Stimulated activated CD4-positive, alpha-beta T cell treated with anti-CD3 and anti-CD28 coated beads, Interleukin-2, amount 100 ng/mL, for 48 hours (primary cell): ENCODE measurements at places on chromosomes 11 and 22.

DNA sequence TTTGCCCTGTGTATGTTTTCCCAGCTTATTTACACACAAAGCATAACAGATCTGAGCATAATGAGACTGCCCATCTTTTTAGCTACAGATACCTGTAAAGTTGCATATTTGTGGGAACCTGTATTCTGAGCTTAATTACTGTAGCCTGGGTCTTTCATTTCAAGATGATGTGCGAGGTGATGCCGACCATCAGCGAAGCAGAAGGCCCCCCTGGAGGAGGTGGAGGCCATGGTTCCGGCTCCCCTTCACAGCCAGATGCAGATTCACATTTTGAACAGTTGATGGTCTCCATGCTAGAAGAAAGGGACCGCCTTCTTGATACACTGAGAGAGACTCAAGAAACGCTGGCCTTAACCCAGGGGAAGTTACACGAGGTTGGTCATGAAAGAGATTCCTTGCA lies 1.5 kb downstream of the PPFIA1 start:
- DNase-seq = no peak

DNA sequence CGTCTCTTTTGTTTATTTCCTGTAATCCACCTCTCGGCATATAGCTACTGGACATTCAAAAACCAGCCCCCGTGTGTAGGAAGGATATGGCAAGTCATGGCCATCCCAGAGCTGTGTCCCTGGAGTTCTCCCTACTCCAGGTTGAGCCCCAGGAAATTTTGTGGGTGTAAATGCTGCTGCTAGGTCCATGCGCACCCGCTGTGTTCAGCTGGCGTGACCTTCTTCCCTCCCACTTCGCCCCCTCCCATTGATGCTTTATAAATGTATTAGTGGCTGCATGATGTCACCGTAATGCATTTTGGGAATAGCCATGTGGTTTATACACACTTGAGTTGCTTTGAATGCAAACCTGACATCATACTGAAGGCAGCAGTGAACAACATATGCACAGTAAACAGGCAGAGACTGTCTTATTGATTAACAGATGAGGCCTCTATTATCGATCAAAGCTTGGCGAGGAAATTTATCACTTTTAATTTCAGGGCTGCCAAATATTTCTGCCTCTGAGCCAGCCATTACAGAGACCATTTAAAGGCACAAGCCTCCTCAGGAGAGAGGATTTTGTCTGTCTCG lies 113.6 kb upstream of the NNMT start:
- no peak for DNase-seq

GRCh38 chr22:35547987-35548721 lies 7.5 kb downstream of the RASD2 start:
- DNase-seq = no peak

DNA sequence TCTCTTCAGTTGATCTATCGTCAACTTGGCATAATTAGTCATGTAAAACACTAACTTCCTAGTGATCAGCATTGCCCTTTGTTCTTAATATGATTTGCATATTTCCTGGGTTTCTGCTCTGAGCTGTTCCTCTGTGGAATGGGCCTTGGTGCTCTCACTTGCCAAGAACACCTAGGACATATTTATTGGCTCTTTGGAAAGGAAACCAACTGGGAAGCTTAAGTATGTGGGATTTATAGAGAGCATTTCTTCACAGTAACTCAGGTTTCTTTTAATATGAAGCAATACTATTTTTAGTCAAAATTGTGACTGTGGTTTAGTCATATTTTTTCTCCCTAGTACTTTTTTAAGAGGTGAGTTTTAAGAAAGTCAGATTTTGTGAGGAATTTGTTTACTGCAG lies 28.8 kb downstream of the FAT3 start:
- no peak for DNase-seq

- DNase-seq = peak; percentile 19
Observed at GRCh38 chr11:10413268-10413667, 41.8 kb upstream of the AMPD3 start.

GRCh38 chr11:57223601-57224000 lies 13.4 kb downstream of the APLNR start:
- DNase-seq = no peak

- DNase-seq = no peak
Observed at GRCh38 chr11:110859240-110859840, 147.1 kb upstream of the ARHGAP20 start.

DNA sequence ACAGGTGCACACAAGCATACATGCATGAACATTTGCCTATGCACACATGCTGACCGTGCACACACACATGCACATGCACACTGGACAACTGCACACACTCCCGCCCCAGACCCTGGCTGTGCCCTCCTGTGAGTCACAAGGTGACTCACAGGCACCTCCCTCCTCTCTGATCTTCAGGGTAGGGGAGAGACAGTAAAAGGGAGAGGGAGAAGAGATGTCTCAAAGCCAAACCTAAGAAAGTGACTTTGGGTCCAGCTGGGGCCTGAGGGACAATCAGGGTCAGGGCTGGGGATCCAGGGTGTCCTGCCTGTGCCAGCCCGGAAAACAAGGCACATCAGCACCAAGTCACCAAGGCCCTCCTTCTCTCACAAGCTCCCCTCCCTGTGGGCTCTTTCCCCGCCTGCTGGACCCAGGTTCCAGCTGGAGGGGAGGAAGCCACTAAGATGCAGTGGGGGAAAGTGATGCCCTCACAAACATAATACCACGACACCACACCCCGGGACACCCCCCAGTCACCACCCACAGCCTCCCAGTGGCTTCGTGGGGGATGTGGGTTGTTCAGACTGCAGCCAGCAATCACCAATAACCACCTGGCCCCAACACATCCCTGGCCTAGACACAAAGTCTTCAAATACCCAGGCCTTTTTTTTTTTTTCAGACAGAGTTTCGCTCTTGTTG lies 39.3 kb downstream of the PDGFB start:
- no peak for DNase-seq

GRCh38 chr11:2804701-2805387 lies 80.7 kb downstream of the CDKN1C start:
- DNase-seq = no peak

DNA sequence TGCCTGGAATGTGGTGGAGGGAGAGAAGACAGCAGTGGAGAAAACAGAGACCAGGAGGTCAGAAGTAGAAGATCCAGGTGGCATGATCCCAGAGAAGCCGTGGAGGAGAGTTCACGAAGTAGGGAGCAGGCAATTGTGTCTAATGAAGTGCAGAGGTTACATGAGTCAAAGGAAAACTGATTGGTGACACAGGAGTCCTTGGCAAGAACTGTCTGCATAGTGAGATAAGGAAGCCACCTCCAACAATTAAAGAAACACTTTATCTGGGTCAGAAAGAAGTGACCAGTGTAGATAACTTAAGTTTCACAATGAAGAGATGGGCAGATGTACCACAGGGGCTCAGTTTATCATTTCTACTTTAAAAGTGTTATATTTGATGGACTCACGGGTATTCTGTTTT lies 57.0 kb upstream of the PTH start:
- DNase-seq = no peak

GRCh38 chr11:31802609-31802989 lies 8.5 kb downstream of the PAX6 start:
- DNase-seq = no peak
